NCI-H69 (cell line): ENCODE measurements at places on chromosomes 4 and X.

DNA sequence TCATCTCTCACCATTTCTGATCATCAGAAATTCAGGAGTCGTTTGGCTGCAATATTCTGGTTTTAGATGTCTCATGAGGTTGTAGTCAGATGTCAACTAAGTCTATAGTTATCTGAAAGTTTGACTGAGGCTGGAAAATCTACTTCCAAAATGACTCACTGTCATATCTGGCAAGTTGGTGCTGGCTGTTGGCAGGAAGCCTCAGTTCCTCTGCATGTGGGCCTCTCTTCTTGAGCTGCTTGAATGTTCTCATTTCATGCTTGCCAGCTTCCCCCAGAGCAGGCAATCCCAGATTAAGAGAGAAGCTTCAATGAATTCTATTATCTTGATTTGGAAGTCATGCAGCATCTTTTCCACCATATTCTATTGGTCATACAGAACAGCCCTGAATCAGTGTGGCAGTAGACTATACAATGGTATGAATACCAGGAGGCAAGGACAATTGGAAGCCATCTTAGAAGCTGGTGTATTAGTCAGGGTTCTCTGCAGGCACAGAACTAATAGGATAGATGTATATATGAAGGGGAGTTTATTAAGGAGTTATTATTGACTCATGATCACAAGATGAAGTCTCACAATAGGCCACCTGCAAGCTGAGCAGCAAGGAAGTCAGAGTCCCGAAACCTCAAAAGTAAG is 46.8 kb upstream of the ELF2 start:
- no peak for DNase-seq

- DNase-seq, result no peak
These were observed 30.8 kb downstream of the SLITRK2 start for GRCh38 chrX:145848448-145848847.

DNA sequence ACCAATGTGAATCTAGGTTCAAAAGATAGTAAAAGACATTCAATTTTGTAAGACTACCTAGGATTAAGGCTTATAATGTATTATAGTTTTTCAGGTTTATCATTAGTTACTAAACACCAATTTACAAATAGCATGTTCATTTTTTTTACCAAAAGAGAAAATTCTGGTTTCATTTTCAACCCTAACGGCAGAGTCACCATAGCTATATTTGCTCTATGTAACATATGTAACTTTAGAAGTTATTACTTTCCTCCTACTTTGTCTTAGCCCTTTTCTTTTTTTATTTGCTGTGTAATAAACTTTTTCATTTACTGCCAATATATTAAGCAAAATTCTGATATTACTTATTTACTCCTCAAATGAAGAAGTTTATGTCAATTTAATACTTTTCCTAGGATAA is 639.6 kb downstream of the ARAP2 start:
- no peak for DNase-seq

DNA sequence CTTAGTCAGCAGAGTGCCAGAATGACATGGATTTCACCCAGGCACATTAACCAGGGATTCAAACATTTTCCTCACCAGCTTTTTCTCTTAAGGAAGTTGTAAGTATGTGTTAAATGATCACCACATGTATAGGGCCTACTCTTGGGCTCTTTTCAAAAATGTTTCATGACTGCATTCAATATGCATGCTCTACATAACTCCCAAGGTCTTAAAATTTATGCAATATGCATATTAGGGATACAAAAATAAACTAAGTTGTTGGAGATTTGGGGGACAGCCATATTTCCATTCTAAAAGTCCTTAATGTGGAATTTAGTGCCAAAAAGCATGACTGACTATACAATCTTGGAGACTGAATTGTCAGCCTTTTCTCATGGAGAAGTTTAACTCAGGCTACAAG is 25.0 kb upstream of the TRPC5OS start:
- DNase-seq, result no peak

DNA sequence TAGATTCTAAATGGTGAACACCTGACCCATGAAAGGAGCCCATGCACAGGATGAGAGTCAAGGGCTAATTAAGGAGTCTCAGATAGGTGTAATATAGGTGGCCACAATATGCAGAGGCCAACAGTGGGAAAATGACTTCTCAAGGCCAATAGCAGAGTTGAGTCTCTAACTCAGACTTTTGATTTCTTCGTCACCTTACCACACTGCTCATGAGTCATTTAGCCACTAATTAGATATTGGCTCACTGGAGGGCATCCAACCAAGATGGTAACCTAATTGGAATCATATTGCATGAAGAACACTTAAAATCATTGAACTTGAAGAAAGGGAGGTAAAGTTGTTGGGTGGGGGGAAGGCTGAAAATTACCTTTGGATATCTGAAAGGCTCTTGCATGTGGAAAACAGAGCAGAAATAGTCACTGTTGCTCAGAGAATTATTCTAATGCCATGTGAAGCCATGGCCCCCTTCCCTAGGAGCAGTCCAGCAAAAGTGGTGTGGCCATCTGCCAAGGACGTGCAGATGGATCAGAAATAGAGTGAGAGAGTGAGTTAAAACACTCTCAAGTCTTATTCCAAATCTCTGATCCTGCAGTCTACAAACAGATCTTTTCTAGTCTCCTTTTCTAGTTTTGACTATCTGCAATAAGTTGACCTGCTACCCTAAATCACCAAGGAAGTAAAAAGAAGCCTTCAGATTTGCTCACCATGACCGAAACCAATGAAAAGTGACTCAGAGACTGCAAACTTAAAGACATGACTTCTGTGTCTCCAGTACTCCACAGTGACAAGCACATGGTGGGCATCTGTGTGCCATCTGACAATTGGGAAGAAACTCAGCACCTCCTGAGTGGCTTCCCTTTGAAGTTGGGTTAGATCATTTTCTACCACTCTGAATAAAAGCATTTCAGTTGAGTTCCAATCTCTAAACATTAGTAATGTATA is 93.9 kb upstream of the C1QTNF7 start:
- no peak for DNase-seq

- DNase-seq, result no peak
These were observed 922.1 kb downstream of the RAB28 start for GRCh38 chr4:12562021-12562420.

GRCh38 chr4:39609454-39609931 is 29.2 kb downstream of the SMIM14 start:
- DNase-seq, result no peak

GRCh38 chrX:119640731-119641170 is 34.5 kb upstream of the NKRF start:
- DNase-seq, result no peak

GRCh38 chrX:121258545-121258944 is 211.1 kb downstream of the GLUD2 start:
- no peak for DNase-seq

GRCh38 chrX:137427426-137427778 is 138.5 kb upstream of the ZIC3 start:
- no peak for DNase-seq

DNA sequence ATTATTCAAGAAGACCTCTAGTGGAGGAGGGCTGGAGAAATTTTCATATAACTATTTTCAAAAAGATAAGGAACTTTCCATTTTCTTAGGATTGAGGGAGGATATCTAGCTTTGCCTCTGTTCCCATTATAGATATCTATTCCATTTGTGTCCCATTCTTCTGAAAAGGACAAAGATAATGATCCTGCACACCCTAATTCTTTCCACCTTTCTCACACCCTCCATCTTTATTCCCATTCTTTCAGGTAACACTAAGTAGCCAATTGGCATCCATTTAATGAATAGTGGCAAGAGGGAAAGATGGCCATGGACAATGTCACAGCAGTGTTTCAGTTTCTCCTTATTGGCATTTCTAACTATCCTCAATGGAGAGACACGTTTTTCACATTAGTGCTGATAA is at the start of gene OR13H1:
Gene OR13H1, plus strand, starts transcription at position 301 of the 400 bp plus-strand sequence. Its CDS starts 0 bp downstream, at position 301.
- DNase-seq, result no peak

GRCh38 chr4:183443655-183444213 is 702 bp upstream of the CDKN2AIP start:
- DNase-seq, result no peak

GRCh38 chr4:184167576-184167975 is 50.1 kb downstream of the ENPP6 start:
- DNase-seq, result no peak

GRCh38 chrX:1391370-1391706 is 575 bp downstream of the SLC25A6 start:
- DNase-seq, result no peak

GRCh38 chrX:68985135-68985755 is 156.4 kb downstream of the EFNB1 start:
- DNase-seq, result no peak

DNA sequence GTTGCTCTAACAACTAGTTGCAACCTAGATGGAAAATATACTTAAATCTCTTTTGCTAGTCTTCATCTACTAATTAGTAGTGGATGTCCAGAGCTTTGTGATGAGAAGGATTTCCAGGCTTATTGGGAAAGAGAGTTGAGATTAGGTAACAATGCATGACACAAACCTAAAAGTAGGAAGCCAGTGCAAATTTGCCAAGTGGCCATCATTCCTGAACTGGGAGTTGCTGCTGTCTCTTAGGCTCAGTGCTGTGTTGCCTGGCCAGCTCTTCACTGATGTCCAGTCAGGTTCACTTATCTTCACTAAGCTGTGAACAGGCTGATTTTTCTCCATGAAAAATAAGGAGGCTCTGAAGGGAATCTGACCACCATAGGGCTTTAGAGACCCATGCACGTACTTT is 105.6 kb upstream of the AMOT start:
- DNase-seq, result no peak

DNA sequence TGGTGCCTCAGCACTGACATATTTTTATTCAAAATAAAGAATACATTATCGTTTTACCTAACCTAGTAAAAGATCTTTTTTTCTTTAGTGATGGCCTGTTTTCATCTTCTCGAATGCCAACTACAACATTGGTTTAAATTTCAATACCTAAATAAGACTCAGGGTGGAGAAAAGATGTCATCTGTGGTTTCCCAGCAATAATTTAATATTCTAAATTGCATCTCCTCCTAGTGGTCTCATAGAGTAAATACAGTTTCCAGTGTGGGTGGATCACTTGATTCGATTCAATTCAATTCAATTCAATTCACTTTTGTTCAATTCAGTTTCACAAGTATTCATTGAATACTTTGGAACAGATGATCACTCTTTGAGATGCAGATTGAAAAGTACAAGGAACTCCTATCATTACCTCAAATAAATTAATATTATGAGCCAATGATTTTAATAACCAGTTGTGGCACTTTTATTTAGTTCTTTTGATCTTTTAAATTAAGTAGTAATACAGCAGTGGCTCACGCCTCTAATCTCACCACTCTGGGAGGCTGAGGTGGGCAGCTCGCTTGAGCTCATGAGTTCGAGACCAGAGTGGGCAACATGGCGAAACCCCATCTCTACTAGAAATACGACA is 427.2 kb downstream of the FAT4 start:
- DNase-seq, result peak; percentile 49

DNA sequence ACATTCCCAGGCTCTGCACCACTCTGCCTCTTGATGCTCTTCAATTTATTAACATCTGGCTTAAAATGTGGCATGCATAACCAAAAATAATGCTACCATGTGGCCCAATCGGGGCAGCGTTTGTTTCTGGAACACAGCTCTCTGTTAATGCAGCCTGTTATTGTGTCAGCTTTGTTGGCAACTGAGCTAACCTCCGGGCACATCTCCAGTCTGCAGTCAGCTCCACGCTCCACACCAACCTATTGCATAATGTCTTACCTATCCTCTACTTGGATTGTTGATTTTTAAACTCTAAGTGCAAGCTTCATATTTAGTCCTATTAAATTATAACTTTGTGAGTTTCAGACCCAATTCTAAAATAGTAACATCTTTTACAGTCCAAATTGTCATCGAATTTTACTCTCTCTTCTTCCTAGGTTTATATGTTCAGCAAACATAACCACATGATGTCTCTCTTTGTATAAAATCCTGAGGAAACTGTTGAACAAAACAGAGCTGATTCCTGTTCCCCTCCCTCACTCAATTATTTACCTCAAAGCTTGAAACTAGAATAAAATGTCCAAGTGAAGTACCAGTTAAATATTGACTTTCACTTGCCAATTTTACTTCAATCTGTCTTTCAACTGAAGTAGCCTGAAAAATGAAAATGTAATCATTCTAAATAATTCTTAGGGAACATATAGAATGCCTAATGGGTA is 92.2 kb upstream of the RAPGEF2 start:
- DNase-seq, result peak; percentile 86

GRCh38 chr4:101961144-101961543 is 170.6 kb downstream of the BANK1 start:
- peak; percentile 62 for DNase-seq

DNA sequence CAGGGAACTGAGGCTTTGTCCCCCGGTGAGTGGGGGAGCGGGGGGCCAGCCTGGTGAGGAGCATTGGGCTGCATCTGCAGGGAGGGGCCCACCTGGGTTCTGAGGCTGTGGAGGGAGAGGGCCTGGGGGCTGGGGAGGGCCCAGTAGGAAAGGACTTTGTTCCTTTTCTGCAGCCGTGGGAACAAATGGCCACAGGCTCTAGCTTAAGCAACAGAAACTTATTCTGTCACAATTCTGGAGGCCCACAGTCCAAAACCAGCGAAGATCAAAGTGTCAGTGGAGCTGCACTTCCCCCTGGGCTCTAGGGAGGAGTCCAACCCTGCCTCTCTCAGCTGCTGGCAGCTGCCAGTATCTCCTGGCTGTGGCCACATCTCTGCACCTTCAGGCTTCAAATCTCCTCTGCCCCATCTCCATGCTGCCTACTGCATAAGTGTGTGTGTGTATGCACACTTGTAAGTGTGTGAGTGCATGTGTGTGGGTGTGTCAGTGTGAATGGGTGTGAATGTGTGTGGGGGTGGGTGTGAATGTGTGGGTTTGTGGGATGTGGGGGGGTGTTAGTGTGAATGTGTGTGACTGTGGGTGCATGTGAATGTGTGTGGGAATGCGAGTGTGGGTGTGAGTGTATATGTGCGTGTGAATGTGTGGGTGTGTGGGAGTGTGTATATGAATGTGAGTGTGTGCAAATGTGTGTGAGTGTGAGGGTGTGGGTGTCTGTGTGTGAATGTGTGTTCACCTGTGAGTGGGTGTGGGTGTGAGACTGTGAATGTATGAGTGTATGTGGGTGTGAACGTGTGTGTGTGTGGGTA is 204.5 kb upstream of the PSAPL1 start:
- no peak for DNase-seq

GRCh38 chr4:123477711-123478209 is 81.2 kb downstream of the SPRY1 start:
- peak; percentile 23 for DNase-seq

DNA sequence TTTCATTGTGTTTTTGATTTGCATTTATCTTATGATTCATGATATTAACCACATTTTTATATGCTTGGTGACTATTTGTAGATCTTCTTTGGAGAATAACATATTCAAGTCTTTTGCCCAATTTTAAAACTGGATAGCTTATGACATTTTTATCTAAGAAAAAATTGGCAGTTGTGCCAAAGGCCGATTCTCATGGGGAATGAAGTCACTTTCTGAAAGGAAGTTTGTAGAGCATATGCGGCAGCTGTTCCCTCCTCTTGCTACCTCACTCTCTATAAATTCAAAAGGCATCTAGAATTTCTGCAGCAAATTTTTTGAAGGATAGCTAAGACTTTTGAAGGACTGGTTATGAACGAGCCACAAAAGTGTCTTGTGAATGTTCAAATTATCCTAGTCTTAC is 2353.5 kb downstream of the ARAP2 start:
- DNase-seq, result no peak

DNA sequence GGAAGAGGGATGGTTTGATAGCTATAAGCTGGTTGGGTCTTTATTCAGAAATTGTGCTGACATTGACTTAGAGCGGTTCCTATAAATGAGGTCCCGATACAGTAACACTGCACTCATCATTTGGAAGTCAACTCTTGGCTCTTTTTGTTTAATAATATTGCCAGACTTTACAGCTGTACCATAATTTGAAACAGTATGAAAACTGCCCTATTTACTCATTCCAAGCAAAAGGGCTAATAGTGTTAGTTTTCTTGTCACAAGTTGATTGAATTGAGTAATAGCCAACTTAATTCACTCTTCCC is 128.4 kb upstream of the LIMCH1 start:
- DNase-seq, result no peak
